Fibroblast of skin of right biceps (primary cell): ENCODE measurements at places on chromosomes 11 and 22.

DNA sequence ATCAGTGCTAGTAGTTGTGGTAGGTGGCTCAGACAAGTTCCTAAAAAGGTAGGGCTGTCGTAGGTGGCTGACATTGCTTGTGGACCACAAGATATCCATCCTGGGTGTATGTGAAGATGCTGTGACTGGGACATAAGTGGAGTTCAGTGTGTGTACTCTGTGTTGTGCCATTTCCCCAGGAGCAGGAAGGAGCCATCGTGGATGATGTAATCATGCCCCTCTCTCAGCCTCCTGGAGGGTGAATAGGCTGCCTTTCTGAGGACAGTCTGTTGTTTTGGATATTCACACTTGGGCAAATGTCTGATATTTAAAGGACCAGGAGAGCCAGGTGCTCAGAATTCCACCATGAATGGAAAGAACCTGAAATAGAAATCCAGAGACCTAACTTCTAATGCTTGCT is 2.7 kb downstream of the HEPHL1 start:
- DNase-seq, result no peak

GRCh38 chr11:120308081-120308480 is 17.0 kb upstream of the TLCD5 start:
- DNase-seq, result no peak

- DNase-seq, result no peak
Observed at GRCh38 chr11:9029422-9029821, 25.6 kb upstream of the NRIP3 start.

DNA sequence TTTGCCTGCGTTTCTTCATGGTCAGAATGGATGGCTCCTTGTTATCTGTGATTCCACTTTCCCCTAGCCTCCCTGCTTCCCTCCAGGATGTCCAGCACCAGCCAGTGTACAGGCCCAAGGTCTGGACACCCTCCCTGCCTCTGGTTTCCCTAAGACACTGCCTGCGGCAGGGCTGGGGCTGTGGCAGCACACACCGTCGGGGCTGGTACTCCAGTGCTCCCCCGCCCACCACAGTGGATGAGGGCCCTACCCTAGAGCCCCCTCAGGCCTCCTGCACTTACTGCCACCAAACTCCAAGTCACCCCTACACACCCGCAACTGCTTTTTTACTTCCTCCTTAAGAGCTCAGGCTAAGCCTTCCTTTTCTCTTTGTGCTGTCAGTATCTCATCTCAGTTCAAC is 28.9 kb downstream of the ZNF214 start:
- DNase-seq, result no peak

DNA sequence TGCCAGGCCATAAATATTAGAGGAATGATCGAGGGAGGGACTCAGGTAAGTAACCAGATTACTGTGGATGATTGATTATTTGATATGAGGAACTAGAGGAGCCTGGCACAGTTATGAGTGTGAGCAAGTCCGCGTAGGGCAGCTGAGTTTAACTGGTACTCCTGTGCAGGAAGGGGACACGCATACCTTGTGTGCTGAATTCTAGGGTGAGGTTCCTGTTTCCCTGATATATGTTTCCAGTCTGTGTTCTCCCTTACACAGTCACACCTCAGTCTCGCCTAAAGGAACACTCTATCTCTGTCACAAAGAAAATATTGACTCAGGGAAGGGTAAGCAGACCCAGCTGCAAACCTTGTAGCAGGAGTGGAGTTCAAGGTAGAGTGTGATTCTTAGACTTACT is 17.4 kb downstream of the SGSM3 start:
- DNase-seq, result no peak

- no peak for DNase-seq
Observed at GRCh38 chr11:113760241-113760640, 13.3 kb downstream of the ZW10 start.

DNA sequence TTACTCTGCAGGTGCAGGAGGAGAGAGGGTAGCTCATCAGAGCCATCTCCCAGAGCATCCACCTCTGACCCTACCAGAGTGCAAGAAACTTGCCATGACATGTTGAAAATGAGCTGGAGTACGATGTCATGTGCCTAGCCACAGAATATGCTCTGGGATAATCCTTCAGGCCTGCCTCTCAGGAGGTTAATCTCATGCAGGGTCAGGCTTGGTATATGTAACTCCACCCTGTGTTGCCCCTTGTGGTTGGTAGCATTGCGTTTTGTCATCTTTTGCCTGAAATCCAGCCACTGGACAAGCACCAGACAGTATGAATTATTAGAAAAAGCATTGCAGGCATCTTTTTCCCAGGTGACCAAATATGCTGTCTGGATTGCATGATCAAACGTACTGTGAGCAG is 36.2 kb downstream of the CNTF start:
- DNase-seq, result no peak

GRCh38 chr22:24809331-24809730 is 3.3 kb downstream of the SGSM1 start:
- DNase-seq, result no peak

DNA sequence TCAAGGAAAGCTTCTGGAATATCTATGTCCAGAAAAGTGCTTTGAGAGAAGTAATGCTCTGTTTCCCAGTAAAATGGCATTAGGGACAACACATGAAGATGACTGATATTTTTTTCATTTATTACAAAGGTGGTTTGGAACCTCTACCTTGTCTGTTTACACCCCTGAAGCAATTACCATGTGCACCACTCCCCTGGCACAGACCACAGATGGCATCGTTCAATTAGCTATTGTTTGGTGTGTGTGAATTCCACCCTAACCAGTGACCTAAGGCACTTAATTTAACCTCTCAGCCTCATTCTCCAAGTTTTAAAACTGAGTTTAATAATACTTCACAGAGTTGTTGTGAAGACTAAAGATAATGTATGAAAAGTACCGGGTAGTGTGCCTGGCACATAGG is 127.6 kb upstream of the BMAL1 start:
- DNase-seq, result no peak

DNA sequence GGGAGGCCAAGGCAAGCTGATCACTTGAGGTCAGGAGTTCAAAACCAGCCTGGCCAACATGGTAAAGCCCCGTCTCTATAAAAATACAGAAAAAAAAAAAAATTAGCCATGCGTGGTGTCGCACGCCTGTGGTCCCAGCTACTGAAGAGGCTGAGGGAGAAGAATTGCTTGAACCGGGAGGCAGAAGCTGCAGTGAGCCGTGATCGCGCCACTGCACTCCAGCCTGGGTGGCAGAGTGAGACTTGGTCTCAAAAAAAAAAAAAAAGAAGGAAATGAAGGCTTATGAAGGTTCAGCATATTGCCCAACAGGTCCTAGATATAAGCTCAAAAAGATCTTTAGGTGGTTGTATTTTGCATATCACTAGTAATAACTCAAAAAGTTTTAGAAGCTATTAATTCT is 10.2 kb downstream of the ATL3 start:
- no peak for DNase-seq

GRCh38 chr11:73578592-73579185 is 19.2 kb downstream of the FAM168A start:
- no peak for DNase-seq
